ENCODE measurements at places on chromosomes 6 and 20.
A peak's percentile ranks its signal among the peaks of the same experiment; 100 is the strongest.

DNA sequence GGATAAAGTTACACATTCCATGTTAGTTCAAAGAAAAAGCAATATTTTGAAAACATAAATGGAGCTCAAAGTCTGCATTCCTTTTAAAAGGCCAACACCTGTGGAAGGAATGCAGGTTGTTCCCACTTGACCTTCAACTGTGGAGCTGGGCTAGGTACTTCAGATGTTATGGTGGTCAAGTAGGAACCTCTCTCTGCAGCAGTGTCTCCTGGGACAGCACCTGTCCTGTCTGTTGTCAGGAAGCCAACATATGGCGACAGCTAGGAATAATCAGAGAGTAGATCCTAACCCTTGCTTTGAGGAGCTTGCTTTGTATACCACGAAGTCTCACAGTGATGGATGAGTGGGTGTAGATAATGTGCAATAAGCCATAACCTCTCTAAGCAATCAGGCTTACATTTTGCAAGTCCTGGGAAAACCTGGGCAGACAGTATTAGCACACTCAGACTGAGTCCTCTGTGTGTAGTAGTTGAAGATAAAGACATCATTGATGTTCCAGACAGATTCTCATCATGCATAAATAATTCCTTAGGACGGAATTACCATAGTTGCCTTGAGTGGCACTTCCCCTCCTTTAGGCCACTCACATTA lies 347.5 kb downstream of the PRL start:
- no peak for DNase-seq

DNA sequence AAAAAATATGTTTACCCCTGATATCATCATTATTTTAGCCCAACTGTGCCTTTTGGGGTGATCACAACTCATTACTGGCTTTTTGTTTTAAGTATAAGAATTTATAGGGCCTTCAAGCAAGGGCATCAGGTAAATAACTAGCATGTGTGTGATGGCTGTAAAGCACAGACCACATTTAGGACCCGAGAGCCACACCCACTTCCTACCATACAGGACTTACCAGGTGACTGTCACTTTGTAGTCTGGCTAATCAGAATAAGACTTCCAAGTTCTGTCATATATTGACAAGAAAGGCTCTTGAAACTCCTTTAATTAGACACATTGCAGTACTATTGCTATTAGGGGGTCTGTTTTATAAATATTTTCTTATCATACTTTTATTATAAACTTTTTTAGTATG lies 31.1 kb downstream of the TMEM242 start:
- DNase-seq = no peak

DNA sequence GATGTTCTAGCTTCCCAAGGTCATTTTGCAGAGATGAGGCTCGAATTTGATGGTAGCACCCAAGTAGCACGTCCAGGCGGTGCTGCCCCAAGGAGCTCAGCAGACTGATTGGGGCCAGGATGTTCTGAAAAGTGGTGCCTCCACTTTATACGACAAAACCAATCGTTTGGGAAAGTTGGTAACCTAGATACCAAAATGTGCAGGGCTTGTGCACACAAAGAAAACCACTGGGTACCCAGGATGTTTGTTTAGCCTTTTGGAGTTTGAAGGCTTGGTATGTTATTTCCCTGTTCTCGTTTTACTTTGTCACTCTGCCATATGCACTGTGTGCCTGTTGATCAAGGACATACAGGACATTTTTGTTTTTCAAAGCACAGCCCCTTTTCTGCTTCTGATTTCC lies 40.7 kb upstream of the PBOV1 start:
- no peak for DNase-seq

GRCh38 chr20:45940469-45940868 lies 6.0 kb downstream of the PCIF1 start:
- DNase-seq = no peak

DNA sequence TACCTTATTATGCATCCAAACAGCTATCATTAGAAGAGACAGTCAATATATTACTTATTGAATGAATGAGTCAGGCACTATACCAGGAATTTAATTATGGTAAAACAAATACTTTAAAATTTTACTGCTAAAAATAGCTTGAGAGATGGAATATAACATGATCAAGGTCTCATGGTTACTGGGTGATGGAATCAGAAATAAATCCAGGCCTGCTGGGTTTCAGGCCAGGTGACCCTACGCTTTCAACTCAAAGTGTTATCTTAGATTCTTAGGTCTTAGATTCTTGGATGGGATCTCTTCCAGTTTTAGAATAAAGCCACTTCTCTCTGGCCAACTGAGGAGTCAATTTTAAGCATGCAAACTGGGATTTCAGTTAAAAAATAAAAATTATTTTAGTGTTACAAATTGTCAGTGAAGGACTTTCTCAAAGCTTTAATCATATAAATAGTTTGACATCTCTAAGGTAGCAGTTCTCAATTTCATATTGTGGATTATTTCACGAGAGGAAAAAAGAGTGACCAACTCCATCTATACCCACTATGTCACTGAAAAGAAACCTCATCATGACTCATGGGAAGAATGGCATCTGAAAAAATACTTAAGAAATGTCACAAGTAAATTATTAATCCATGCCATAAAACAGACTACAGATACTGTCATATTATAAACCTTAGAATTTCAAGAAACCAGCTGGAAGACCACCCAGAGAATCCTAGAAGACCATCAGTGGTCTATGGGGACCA lies 283.4 kb upstream of the RUNX2 start:
- DNase-seq = no peak

GRCh38 chr6:71402096-71402495 lies 113.5 kb downstream of the OGFRL1 start:
- no peak for DNase-seq

- DNase-seq = no peak
Observed at GRCh38 chr6:117515326-117515725, 32.9 kb downstream of the DCBLD1 start.

GRCh38 chr6:6752129-6752528 lies 163.6 kb downstream of the LY86 start:
- DNase-seq = no peak

DNA sequence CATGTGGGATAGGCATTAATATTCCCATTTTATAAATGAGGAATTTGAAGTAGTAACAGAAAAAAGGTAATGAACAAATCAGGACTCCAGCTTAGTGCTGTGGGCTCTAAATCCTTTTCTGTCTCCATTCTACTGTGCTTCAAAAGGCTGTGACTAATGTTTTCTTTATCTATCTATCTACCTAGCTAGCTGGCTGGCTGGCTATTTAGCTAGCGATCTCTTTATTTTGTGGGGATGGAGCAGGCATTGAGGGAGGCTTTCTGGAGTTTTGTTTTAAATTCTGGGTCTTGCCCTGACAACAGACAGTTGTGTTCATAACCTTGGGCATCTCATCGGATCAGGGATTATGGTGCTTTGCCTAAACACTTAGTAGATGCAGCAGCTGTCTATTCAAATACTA lies 139.2 kb downstream of the SOX4 start:
- no peak for DNase-seq

- DNase-seq = no peak
Observed at GRCh38 chr6:72406517-72406916, 215.3 kb upstream of the KCNQ5 start.

- no peak for DNase-seq
Observed at GRCh38 chr6:16716321-16716858, 44.9 kb downstream of the ATXN1 start.

DNA sequence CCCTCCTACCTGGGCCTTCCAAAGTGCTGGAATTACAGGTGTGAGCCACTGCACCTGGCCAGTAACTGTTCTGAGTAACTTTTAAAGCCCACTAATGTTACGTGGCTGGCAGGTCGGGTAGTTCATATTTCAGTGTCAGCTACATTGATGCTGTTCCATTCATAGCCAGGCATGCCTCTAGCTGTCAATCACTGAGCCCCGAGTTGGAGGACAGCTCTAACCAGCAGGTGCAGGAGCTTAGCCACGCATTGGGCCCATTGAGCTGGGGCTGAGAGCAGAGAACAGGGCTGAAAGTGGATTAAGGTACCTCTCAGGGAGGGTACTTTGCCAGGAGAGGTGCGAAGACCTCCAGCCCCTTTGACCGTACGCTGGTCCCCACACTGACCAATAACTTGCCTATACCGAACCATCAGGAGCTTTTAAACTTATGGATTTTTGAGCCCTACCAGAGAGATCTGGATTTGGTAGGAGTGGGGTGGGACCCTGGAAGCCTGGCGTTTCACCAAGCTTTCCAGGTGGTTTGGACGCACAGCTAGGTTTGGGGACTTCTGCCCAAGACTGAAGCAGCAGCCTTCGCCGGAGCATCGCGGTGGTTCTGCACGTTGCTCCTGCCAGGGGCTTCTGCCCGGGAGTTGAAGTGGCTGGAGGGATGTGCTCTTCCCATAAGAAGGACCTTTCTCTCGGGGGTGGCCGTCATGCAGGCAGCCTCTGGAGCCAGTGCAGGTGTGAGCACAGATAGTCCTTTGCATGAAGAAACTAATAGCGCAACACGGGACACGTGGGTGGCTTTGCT lies 82.6 kb downstream of the SERAC1 start:
- no peak for DNase-seq

GRCh38 chr6:157879034-157879872 lies 56.2 kb downstream of the SNX9 start:
- no peak for DNase-seq

DNA sequence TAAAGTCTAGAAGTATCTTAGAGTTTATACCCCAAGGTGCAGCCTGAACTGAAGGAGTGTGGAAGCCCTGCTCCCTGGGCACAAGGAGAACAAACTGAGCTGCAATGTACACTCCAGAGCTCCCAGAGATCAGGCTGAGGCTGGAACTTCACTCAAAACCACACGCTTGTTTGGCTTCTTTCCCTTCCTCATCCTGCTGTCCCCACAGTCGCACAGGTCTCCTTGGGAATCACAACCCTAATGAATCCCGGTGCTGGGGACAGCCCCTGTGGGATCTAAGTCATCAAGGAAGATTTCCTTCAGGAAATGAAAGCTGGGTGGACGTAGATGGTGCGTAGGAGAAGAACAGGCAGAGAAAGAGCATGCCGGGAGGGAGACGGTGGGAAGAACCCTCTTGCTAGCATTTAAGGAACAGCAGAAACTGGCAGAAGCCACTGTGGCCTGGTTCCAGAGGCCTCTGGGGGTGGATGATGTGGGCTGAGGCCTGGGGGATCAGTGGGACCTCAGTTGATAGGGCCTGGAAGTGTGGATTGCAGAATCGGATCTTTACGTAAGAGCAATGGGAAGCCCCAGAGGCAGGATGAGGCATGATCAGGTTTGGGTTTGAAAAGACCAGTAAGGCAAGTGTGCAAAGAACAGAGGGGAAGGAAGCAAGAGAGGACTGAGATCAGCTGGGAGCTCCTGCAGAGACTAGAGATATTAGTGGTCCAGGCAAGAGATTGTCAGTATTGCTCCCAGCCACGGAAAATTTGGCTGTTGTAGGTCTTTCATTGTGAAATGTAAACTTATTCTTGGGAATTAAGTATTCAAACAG lies 21.4 kb downstream of the CYP24A1 start:
- DNase-seq = no peak

DNA sequence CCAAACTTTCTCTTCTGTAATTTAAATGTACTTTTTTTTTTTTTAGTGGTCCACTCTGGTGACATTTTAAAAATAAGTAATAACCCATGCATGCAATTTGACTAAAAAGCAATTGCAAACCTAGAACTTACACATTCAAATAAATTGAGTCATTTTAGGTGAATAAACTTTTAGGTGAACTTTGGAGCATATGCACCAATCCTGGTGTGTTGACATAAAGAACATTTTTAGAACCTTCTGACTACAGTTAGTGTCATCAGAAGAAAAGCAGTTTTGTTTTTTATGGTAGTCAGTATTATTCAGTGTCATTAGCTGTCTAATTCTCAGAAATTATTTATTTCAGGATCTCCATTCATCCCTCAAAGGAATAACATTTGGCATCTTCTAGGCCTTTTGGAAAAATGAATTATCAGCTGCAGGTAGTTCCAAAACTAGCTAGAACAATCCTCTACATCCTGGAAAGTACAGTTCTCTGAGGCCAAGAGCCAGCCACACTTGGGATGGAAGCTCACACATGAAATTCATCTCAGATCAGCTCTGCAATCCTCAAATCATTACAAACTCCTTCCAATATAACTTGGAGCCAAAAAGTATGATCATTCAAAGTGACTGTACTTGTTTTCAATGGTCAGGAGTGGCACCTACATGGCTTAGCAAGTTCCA lies 38.5 kb upstream of the SIM1 start:
- DNase-seq = no peak

GRCh38 chr6:30508890-30509736 lies 19.8 kb downstream of the HLA-E start:
- DNase-seq = no peak

DNA sequence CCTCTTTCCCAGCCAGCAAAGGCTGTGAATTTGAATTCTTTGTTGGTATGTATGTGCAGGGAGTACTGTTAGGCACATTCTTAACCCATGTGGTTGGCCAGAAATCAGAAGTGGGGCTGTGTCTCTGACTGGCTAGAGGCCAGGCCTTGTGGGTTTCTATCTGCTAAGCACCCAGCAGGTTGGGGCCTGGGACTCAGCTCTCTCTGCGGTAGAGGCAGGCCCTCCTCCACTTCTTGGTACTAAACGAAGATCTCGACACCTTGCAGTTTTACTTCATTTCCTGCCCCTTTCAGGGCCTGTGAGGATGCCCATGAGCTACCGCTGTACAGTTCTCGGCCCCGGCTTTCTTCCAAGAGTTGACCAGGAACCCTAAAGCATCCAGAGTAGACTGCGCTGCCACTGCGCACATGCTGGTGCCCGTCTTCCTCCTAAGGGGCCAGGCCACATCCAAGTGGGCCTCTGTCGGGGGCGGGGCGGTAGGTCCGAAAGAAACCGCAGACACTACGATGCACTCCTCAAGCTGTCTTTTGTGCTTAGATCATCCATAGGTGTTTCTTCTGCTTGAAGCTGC lies 51.1 kb downstream of the TCP11 start:
- DNase-seq = peak; percentile 5

GRCh38 chr6:5333658-5334057 lies 72.3 kb downstream of the FARS2 start:
- DNase-seq = no peak

DNA sequence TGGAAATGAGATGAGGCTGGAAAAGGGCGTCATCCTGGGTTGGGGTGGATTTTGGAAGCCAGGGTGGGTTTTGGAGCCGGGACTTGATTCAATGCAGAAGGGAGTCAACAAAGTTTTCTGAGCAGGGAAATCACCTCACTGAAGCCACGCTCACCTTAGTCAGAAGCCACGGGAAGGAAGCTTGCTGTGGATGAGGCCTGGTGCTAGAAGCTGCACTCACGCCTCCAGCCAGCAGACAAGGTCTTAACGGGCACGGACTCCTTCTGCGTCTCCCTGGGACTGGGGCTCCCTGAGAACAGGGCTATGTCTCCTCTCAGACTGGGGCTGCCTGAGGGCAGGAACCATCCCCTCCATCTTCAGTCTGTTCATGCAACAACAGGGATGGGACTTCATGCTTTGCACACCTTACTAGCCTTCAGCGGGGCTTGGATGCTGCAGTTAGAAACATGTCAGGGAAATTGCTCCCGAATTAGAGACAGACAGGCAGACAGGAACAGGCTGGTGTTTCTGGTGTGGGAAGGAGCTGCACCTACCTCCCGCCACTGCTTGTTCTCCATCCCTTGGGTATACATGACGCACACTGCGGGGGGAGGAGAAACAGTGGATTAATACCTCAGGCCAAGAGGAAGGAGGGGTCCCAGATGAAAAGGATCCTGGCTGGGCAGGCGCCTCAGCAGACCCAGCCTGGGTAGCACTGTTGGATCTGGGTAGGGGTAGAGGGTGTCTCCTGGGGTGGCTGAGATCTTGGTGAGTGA lies 17.5 kb downstream of the CPNE5 start:
- no peak for DNase-seq
